B cell (primary cell): ENCODE measurements at places on chromosomes 3 and 15.

DNA sequence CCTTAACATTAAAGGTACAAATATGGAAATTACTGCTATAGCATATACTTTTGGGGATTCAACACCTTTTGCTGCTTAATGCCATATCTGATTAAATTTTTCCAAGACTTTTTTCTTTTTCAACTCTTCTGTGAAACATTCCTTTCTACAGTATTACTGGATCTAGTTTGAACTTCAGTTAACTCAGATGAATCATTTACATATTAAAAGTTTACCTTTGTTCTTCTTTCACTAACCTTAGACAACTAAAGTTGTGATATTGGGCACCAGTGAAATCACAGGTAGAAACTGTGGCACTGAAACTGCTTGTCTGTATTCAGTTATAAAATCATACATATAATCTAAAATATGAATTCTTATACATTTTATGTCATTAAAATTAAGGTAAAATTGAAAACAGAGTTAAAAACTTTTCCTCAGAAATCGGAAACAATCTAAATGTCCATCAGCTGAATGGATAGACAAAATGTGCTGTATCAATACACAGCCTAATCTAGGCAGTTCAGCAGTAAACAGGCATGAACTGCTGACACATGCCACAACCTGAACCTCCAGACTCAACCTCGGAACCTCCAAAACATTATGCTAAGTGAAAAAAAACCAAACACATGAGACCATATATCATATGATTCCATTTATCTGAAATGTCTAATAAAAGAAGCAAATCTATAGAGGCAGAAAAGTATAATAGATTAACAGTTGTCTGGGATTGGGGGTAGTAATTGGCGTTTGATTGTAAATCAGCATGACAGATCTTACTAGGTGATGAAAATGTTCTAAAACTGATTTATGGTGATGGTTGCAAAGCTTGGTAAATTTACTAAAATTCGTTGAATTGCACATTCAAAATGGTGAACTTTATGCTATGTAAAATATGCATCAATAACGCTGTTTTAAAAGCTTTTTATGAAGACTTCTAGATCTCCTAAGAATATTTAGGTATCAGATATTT, 50.0 kb downstream of the PPARG start:
- no peaks in the 10 kb centered on the region for H3K4me1 ChIP-seq
- no peaks in the 10 kb centered on the region for H3K36me3 ChIP-seq
- no peak for DNase-seq
- no peak overlapping the region for H3K27ac ChIP-seq
- H3K27me3 ChIP-seq = no peaks in the 10 kb centered on the region

GRCh38 chr3:196440696-196441095, 8.5 kb upstream of the UBXN7 start:
- H3K27ac ChIP-seq = no peak overlapping the region
- H3K36me3 ChIP-seq = no peaks in the 10 kb centered on the region
- no peaks in the 10 kb centered on the region for H3K27me3 ChIP-seq
- no peaks in the 10 kb centered on the region for H3K4me1 ChIP-seq

GRCh38 chr3:49383387-49383786, 25.2 kb upstream of the GPX1 start:
- H3K36me3 ChIP-seq = peaks cover 2% of the 10 kb centered on the region
- H3K27me3 ChIP-seq = no peaks in the 10 kb centered on the region
- peaks cover 37% of the 10 kb centered on the region for H3K4me1 ChIP-seq
- DNase-seq = no peak
- no peak overlapping the region for H3K27ac ChIP-seq

GRCh38 chr3:13296662-13297061, 123.5 kb downstream of the NUP210 start:
- H3K36me3 ChIP-seq = no peaks in the 10 kb centered on the region
- H3K4me1 ChIP-seq = peaks cover 14% of the 10 kb centered on the region
- DNase-seq = no peak
- peaks cover 47% of the 10 kb centered on the region for H3K27me3 ChIP-seq
- no peak overlapping the region for H3K4me3 ChIP-seq
- no peak overlapping the region for H3K27ac ChIP-seq

DNA sequence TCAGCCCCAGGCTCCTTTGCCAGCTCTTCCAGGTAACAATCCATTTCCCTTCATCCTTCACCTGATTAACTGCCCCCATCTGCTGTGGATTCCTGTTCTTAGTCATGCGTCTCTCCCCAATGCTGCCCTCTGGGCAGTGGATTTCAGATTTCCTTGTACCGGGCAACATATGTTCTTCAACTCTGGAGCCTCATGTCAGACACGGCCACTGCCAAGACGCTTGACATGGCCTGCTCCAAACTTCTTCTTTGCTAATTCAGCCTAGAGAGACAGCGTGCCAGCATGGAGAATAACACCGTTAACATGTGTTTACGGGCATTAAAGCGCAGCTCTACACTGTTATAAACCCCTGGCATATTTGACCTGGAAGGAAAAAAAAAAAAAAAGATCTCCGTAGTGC, 1035.1 kb upstream of the NR2F2 start:
- H3K27me3 ChIP-seq = no peaks in the 10 kb centered on the region
- no peak overlapping the region for H3K4me3 ChIP-seq
- DNase-seq = no peak

GRCh38 chr3:161253711-161254110, 32.6 kb downstream of the NMD3 start:
- DNase-seq = no peak
- no peak overlapping the region for H3K4me3 ChIP-seq
- H3K36me3 ChIP-seq = peaks cover 10% of the 10 kb centered on the region
- H3K4me1 ChIP-seq = no peaks in the 10 kb centered on the region

DNA sequence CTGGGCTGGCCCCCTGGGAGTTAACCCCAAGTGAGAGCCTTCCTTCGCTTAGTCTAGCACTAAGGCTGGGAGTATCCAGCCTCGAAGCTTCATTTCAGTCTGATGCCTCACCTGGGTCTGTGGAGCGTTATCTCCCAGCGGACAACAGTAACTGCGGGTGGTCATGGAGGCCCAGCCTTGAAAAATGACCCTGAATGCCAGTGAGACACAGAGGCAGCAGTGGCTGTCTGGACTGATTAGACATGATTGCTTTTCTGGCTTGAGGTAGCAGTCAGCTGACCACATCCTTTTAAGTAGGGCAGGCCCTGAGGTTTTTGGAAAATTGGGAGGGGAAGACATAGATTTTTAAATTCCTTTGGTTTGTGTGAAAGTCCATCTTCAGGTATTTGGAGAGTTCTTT, 28.2 kb upstream of the TRIM59 start:
- no peaks in the 10 kb centered on the region for H3K4me1 ChIP-seq
- no peak overlapping the region for H3K27ac ChIP-seq
- DNase-seq = no peak
- no peaks in the 10 kb centered on the region for H3K36me3 ChIP-seq

DNA sequence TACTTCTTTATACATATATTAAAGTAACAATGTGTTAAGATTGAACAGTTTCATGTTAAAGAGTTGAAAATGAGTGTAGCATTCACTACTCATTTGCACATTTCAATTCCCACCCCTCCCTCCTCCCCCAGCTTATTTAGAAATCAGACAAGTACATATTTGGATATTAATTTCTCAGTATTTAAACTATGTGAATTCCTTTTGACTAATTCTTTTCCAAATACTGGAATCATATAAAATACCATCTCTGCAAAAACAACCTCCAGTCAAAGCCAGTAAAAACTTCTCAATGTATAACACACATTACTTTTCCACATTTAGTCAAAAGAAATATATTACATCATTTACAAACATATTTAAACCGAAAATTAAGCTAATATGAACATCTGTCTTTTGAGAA, 25.5 kb upstream of the SHC4 start:
- no peak for DNase-seq
- no peaks in the 10 kb centered on the region for H3K27me3 ChIP-seq
- H3K4me3 ChIP-seq = no peak overlapping the region
- H3K4me1 ChIP-seq = no peaks in the 10 kb centered on the region

- H3K27ac ChIP-seq = no peak overlapping the region
- no peaks in the 10 kb centered on the region for H3K36me3 ChIP-seq
- no peak overlapping the region for H3K4me3 ChIP-seq
- peak; percentile 53 for DNase-seq
- H3K4me1 ChIP-seq = peaks cover 22% of the 10 kb centered on the region
Observed at GRCh38 chr3:8767667-8768363, 1.6 kb downstream of the OXTR start.

GRCh38 chr15:83166218-83166617, 41.4 kb downstream of the HDGFL3 start:
- no peak overlapping the region for H3K27ac ChIP-seq
- no peaks in the 10 kb centered on the region for H3K27me3 ChIP-seq
- no peaks in the 10 kb centered on the region for H3K4me1 ChIP-seq
- H3K4me3 ChIP-seq = no peak overlapping the region
- no peak for DNase-seq

- H3K36me3 ChIP-seq = no peaks in the 10 kb centered on the region
- no peak for DNase-seq
- H3K27ac ChIP-seq = no peak overlapping the region
- no peaks in the 10 kb centered on the region for H3K27me3 ChIP-seq
Observed at GRCh38 chr3:177440456-177441104, 243.3 kb upstream of the TBL1XR1 start.

GRCh38 chr15:64636556-64636955, 138.8 kb downstream of the RBPMS2 start:
- no peak for DNase-seq
- no peaks in the 10 kb centered on the region for H3K27me3 ChIP-seq
- no peak overlapping the region for H3K27ac ChIP-seq
- no peaks in the 10 kb centered on the region for H3K36me3 ChIP-seq
- no peak overlapping the region for H3K4me3 ChIP-seq
- H3K4me1 ChIP-seq = peaks cover 34% of the 10 kb centered on the region

DNA sequence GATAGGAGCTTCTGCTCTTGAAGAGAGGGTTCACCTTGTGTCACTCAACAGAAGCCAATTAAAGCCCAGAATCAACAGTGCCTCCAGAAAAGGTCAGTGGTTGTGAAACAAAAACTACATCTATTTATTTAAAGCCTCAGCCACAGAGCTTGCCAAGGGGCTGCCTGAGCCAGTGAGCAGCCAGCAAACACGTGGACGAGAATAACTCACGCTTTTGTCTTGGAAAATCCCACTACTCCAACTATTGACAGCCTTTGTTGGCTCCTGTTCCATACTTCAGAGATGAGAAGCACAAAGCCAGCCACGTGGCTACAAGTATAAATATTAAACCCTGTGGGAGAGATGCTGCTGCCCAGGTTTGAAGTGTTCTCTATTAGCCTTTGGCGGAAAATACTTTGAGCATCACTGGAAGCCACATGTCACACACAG, 10.3 kb downstream of the GPR156 start:
- no peak overlapping the region for H3K27ac ChIP-seq
- H3K4me1 ChIP-seq = no peaks in the 10 kb centered on the region
- no peak for DNase-seq
- H3K4me3 ChIP-seq = no peak overlapping the region
- no peaks in the 10 kb centered on the region for H3K27me3 ChIP-seq
- H3K36me3 ChIP-seq = no peaks in the 10 kb centered on the region

- H3K4me3 ChIP-seq = no peak overlapping the region
- no peaks in the 10 kb centered on the region for H3K36me3 ChIP-seq
- no peaks in the 10 kb centered on the region for H3K27me3 ChIP-seq
- no peak overlapping the region for H3K27ac ChIP-seq
- DNase-seq = no peak
Observed at GRCh38 chr15:79209116-79209515, 73.4 kb upstream of the ANKRD34C start.

DNA sequence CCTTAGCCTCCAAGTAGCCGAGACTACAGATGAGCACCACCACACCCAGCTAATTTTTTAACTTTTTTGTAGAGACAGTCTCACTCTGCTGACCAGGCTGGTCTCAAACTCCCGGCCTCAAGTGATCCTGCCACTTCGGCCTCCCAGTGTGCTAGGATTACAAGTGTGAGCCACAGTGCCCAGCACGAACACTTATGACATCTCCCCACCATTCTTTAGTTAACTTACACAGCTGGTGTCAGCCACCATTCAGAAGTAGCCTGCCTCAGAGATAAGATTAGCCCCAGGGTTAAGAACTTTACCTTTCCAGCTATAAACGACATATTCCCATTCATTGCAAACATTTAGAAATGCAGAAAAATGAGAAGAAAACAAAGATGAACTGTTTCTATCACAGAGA, 58.2 kb downstream of the TRPM7 start:
- no peak overlapping the region for H3K4me3 ChIP-seq
- no peak overlapping the region for H3K27ac ChIP-seq

- no peak for DNase-seq
- no peak overlapping the region for H3K27ac ChIP-seq
- no peaks in the 10 kb centered on the region for H3K4me1 ChIP-seq
- no peaks in the 10 kb centered on the region for H3K27me3 ChIP-seq
- no peak overlapping the region for H3K4me3 ChIP-seq
Observed at GRCh38 chr3:47856669-47857068, 53.7 kb downstream of the DHX30 start.

- no peak overlapping the region for H3K27ac ChIP-seq
- no peaks in the 10 kb centered on the region for H3K36me3 ChIP-seq
- peaks cover 7% of the 10 kb centered on the region for H3K4me1 ChIP-seq
- DNase-seq = no peak
Observed at GRCh38 chr15:75036212-75036616, 12.8 kb downstream of the PPCDC start.

GRCh38 chr15:40044717-40045571, 6.0 kb upstream of the SRP14 start:
- DNase-seq = peak; percentile 90
- H3K36me3 ChIP-seq = no peaks in the 10 kb centered on the region
- peaks cover 64% of the 10 kb centered on the region for H3K4me1 ChIP-seq
- H3K27ac ChIP-seq = peak overlapping the region; percentile 65
- peak overlapping the region; percentile 26 for H3K4me3 ChIP-seq

DNA sequence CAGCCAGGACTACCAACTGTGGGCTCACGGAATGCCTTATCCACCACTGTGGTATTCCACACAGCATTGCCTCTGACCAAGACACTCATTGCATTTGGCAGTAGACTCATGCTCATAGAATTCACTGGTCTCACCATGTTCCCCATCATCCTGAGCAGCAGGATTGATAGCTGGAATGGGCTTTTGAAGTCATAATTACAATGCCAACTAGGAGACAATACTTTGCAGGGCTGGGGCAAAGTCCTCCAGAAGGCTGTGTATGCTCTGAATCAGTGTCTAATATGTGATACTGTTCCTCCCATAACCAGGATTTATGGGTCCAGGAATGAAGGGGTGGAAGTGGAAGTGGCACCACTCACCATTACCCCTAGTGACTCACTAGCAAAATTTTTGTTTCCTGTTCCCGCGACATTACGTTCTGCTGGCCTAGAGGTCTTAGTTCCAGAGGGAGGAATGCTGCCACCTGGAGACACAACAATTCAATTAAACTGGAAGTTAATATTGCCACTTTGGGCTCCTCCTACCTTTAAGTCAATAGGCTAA, 58.6 kb upstream of the CCDC80 start:
- no peak for DNase-seq
- H3K27me3 ChIP-seq = no peaks in the 10 kb centered on the region
- no peaks in the 10 kb centered on the region for H3K4me1 ChIP-seq
- no peaks in the 10 kb centered on the region for H3K36me3 ChIP-seq
